ENCODE measurements at places on chromosomes 13 and 19.

DNA sequence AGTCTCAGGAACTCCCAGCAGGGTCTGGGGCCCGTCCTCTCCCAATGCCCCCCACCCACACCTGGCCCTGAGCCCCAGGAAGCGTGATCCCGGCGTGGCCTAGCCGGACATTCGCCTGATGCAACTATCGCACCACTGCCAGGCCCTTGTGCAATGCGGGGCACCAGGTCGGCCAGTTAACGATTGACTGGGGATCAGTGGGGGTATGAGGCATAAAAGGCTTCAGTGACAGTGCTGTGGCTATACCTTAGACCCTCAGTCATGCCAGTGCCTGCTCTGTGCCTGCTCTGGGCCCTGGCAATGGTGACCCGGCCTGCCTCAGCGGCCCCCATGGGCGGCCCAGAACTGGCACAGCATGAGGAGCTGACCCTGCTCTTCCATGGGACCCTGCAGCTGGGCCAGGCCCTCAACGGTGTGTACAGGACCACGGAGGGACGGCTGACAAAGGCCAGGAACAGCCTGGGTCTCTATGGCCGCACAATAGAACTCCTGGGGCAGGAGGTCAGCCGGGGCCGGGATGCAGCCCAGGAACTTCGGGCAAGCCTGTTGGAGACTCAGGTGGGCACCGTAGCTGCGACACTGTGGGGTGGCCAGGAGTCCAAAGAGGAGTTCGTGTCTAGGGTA is at the start of gene ANGPTL8:
ANGPTL8 (plus strand) TSS at position 243 of the 624 bp plus-strand sequence; CDS start at position 262, 19 bp downstream.
- no peak for DNase-seq

DNA sequence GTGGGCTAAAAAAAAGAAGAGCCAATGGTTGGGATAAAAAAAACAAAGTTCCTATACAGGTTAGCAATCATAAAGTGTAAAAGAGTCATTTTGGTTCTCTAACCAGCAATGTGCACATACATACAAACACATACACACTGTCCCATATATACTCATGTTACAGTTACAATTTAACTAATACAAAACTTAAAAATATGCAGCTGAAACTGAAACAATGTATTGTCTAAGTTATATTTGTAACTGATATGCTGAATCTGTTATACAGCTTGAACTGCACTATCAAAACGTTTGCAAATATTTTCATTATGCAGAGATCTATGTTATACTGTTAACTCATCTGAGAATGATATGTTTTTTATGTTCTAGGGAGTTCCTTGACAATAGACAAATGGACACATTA is 173.7 kb downstream of the KLF12 start:
- no peak for DNase-seq

GRCh38 chr13:94595001-94595949 is 677 bp downstream of the TGDS start:
- no peak for DNase-seq

GRCh38 chr13:42048684-42049453 is 421 bp downstream of the DGKH start:
- no peak for DNase-seq

GRCh38 chr19:1942078-1942933 is 1.3 kb downstream of the CSNK1G2 start:
- DNase-seq = no peak

Data from skeletal muscle cell (primary cell).